ENCODE measurements at places on chromosomes 11 and 22.

DNA sequence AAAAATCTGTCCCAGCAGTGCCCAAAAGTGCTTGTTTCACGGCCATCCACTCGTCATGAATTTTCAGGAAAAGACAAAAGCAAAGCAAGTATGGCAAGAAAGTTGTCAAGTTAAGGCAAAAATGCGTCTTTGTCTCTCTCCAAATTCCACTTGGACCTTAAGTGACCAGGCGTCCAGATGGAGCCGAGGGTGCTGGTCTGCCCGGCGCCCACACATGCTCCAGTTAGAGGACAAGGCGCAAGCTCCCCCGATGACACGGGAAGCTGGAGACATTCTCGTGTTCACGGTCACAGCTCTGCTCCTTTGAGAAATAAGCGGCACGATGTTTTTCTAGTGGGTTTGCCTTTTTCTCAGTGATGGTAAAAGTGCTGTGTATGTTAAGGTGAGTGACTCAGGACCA is 219.0 kb downstream of the BRD1 start:
- DNase-seq, result no peak

- no peak for DNase-seq
These were observed 25.4 kb downstream of the FXYD6 start for GRCh38 chr11:117851106-117851505.

GRCh38 chr22:27885977-27886842 is 32.8 kb downstream of the PITPNB start:
- DNase-seq, result no peak

GRCh38 chr11:80293293-80293692 is 852.5 kb upstream of the TENM4 start:
- no peak for DNase-seq

GRCh38 chr11:66373265-66373664 is 1.7 kb upstream of the SLC29A2 start:
- DNase-seq, result no peak

- DNase-seq, result no peak
These were observed 83.7 kb downstream of the KCNQ1 start for GRCh38 chr11:2528301-2529050.
